ENCODE measurements at places on chromosomes 11 and 22. TPM values are rescaled to one million over a fixed set of nuclear protein-coding genes. Genes with fewer than 3 reads are reported as not detected.

DNA sequence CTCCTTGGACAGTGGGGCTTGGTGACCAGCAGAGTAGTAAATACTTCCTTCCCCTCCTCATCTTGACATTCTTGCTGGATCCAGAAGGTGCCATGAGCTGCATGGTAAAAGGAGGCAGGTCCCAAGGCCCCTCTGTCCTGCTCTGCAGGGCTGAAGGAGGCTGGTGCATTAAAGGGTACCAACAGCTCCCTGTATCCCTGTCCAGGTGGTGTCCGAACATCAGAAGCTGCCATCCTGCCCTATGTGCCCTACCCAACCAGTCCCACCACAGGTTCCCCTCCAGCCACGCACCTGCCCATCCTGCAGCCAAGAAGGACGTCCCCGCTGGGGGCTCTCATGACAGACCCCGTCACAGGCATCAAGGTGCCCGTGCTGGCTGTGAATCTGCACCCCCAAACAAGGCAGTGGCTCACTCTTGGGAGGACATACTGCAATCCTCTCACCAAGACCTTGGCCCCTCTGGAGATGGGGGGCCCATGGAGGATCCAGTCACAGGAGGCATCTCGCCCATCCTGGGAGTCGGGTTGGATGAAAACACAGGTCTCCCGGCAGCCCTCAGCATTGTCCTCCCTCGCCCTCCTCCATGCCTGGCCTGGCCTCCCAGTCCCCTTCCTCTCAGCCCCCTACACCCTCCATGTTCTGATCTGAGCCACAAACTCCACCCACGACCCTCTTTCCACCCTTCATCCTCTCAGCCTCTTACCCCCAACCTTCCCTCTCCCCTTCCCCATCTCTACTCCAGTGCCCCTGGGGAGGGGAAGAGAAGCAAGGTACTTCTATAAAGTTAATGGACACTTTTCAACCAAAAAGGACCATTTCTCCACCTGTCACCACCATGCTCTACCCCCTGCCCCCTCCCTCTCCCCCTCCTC, 55.1 kb downstream of the BTG4 start:
- no peak overlapping the region for H3K4me3 ChIP-seq
- no peaks in the 10 kb centered on the region for H3K36me3 ChIP-seq
- no peaks in the 10 kb centered on the region for H3K4me1 ChIP-seq
- H3K27me3 ChIP-seq: peaks cover 14% of the 10 kb centered on the region
- H3K27ac ChIP-seq: no peak overlapping the region

DNA sequence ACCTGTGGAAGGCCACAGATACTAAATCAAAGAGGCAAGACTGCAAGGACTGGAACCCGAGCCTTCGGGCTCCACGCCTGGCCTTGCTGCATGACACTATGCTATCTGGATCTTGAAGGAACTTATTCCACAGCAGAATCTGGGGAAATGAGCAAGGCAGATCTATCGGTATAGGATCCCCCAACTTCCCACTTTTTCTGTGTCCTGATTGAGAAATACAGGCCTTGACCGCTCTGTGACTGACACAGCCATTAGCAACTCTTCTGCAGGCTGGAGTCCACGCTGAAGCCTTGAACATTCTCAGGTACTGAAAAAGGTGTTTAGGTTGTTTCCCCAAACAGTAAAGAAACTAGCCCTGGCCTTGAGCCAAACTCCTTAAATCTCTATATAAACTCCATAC, 241.2 kb upstream of the NARS2 start:
- H3K27ac ChIP-seq: no peak overlapping the region
- no peaks in the 10 kb centered on the region for H3K36me3 ChIP-seq
- H3K4me3 ChIP-seq: no peak overlapping the region
- H3K27me3 ChIP-seq: no peaks in the 10 kb centered on the region
- H3K4me1 ChIP-seq: no peaks in the 10 kb centered on the region

GRCh38 chr11:94590352-94591041, 23.3 kb downstream of the PIWIL4 start:
- no peaks in the 10 kb centered on the region for H3K27me3 ChIP-seq
- no peak for DNase-seq
- no peak overlapping the region for H3K27ac ChIP-seq
- H3K4me1 ChIP-seq: no peaks in the 10 kb centered on the region
- no peak overlapping the region for H3K4me3 ChIP-seq

- H3K4me3 ChIP-seq: no peak overlapping the region
- peak; percentile 95 for DNase-seq
- H3K27me3 ChIP-seq: no peaks in the 10 kb centered on the region
- peaks cover 22% of the 10 kb centered on the region for H3K4me1 ChIP-seq
- no peaks in the 10 kb centered on the region for H3K36me3 ChIP-seq
Measured at GRCh38 chr11:64334764-64335735, 5.0 kb upstream of the CCDC88B start.

- no peaks in the 10 kb centered on the region for H3K27me3 ChIP-seq
- H3K4me1 ChIP-seq: peaks cover 9% of the 10 kb centered on the region
- H3K4me3 ChIP-seq: peak overlapping the region; percentile 100
- H3K36me3 ChIP-seq: no peaks in the 10 kb centered on the region
- peak; percentile 73 for DNase-seq
Measured at GRCh38 chr11:9313648-9314290, 624 bp downstream of the TMEM41B start.

GRCh38 chr11:19232910-19233503, 7.7 kb downstream of the E2F8 start:
- no peak overlapping the region for H3K27ac ChIP-seq
- peaks cover 8% of the 10 kb centered on the region for H3K4me1 ChIP-seq
- peak overlapping the region; percentile 47 for H3K4me3 ChIP-seq
- H3K27me3 ChIP-seq: no peaks in the 10 kb centered on the region
- no peaks in the 10 kb centered on the region for H3K36me3 ChIP-seq
- DNase-seq: peak; percentile 93

GRCh38 chr11:19393941-19394340, 153.2 kb upstream of the E2F8 start:
- H3K4me3 ChIP-seq: no peak overlapping the region
- H3K36me3 ChIP-seq: no peaks in the 10 kb centered on the region
- peaks cover 31% of the 10 kb centered on the region for H3K4me1 ChIP-seq
- H3K27me3 ChIP-seq: no peaks in the 10 kb centered on the region
- no peak overlapping the region for H3K27ac ChIP-seq
- no peak for DNase-seq

DNA sequence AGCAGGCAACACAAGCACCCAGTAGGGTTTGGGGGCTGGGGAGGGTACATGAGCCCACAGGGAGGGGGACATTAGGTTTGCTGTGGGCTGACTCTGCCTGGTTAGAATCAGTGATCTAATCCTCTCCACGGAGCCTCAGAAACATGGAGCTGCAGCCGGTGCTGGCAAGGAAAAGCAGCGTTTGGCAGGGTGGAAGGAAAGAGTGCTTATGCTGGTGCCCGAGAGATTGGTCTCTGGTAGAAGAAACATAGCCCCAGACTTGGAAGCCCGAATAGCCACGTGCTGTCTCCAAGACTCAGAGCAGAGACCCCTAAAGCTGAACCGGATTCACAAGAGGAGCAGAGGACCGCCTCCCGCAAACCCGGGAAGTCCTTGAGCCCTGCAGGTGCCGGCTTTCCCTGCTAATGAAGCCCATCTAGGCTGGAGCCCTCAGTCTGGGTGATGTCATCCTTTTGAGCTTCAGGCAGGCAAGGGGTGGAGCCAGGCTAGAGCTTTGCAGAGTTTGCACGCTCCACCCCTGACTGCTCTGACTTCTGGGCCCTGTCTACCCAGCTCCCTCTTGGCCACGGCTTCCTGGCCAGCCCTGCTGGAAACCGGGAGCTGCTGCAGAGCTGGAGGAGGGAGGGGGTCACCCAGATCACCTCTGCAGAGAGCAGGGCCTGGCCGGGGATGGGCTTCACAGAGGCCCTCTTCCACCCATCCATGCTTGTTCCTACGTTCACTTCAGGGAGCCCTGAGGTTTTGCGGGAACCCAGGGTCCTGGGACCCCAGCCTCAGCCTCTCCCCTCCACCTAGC, 35.0 kb upstream of the JAM3 start:
- DNase-seq: peak; percentile 99
- peaks cover 37% of the 10 kb centered on the region for H3K27me3 ChIP-seq
- no peak overlapping the region for H3K27ac ChIP-seq
- peaks cover 12% of the 10 kb centered on the region for H3K4me1 ChIP-seq
- H3K36me3 ChIP-seq: no peaks in the 10 kb centered on the region

DNA sequence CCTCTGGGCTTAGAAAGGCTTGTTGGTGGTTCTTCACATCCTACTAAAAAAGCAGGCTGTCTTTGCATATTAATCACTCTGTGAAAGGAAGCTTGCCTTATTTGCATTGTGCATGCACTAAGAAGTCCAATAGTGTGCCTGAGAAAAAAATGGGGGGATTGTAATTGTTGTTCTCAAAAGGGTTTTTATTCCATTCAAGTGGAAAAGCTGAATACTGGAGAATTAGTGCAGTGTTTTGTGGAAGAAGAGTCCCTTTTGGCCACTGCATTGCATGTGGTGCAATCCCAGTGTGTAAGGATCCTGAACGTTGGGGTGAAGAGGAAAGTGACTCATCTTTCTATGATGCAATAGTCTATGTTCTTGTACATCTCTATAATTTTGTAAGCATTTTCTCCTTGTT, 16.5 kb downstream of the NCAM1 start:
- no peak for DNase-seq
- H3K36me3 ChIP-seq: no peaks in the 10 kb centered on the region
- H3K4me3 ChIP-seq: no peak overlapping the region
- H3K27ac ChIP-seq: no peak overlapping the region
- H3K27me3 ChIP-seq: no peaks in the 10 kb centered on the region
- H3K4me1 ChIP-seq: no peaks in the 10 kb centered on the region

DNA sequence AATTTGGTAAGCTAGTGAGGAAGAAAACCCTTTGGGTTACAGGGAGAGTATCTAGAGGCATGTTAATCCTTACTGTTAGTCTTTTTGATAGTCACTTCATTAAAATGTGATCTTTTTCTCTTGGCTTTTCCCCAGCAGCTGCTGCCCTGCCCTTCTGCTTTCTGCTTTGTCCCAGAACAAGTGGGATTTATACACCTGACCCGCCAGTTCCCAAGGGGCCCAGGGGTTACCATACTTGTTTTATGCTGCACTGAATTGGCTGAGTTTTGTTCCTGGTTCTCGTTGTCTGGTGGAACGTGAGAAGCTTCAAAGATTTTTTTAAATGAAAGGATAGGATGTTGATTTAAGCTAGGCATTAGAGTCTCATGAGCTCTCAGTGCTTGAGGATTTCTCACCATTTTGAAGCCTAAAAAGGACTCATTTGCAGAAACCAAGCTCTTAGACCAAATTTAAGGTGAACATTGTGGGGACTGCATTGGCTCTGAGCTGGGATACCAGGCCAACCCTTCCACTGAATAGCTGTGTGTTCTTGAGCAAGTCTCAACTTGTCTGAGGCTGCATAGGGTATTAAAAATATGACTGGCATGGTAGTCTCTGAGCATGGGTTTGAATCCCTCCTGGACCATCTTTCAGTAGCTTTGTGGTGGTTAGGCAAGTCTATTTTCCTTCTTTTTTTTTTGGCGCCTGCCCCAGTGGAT, 6.6 kb downstream of the LIMK2 start:
- no peak overlapping the region for H3K4me3 ChIP-seq
- H3K27ac ChIP-seq: no peak overlapping the region
- H3K36me3 ChIP-seq: no peaks in the 10 kb centered on the region
- DNase-seq: no peak

- peak overlapping the region; percentile 29 for H3K4me3 ChIP-seq
- H3K4me1 ChIP-seq: peaks cover 44% of the 10 kb centered on the region
- DNase-seq: peak; percentile 70
- no peaks in the 10 kb centered on the region for H3K36me3 ChIP-seq
Measured at GRCh38 chr22:30195245-30196140, 51.1 kb downstream of the LIF start.

- no peak overlapping the region for H3K4me3 ChIP-seq
- H3K27ac ChIP-seq: peak overlapping the region; percentile 79
- H3K27me3 ChIP-seq: no peaks in the 10 kb centered on the region
- H3K36me3 ChIP-seq: no peaks in the 10 kb centered on the region
- peaks cover 21% of the 10 kb centered on the region for H3K4me1 ChIP-seq
- DNase-seq: peak; percentile 89
Measured at GRCh38 chr11:34302046-34302921, 55.5 kb downstream of the ABTB2 start.

- no peaks in the 10 kb centered on the region for H3K27me3 ChIP-seq
- H3K4me3 ChIP-seq: no peak overlapping the region
- no peaks in the 10 kb centered on the region for H3K36me3 ChIP-seq
Measured at GRCh38 chr11:80726236-80726635, 1285.4 kb upstream of the TENM4 start.

GRCh38 chr11:9717040-9717357, 53.1 kb downstream of the SWAP70 start:
- no peak overlapping the region for H3K4me3 ChIP-seq
- H3K4me1 ChIP-seq: peaks cover 28% of the 10 kb centered on the region
- peak overlapping the region; percentile 68 for H3K27ac ChIP-seq
- no peak for DNase-seq
- H3K36me3 ChIP-seq: peaks cover 3% of the 10 kb centered on the region

- no peaks in the 10 kb centered on the region for H3K4me1 ChIP-seq
- no peaks in the 10 kb centered on the region for H3K27me3 ChIP-seq
- no peak overlapping the region for H3K4me3 ChIP-seq
Measured at GRCh38 chr11:125335106-125335505, 161.0 kb downstream of the FEZ1 start.

- H3K27me3 ChIP-seq: peaks cover 8% of the 10 kb centered on the region
- H3K4me1 ChIP-seq: peaks cover 7% of the 10 kb centered on the region
- H3K36me3 ChIP-seq: no peaks in the 10 kb centered on the region
- H3K4me3 ChIP-seq: no peak overlapping the region
Measured at GRCh38 chr22:37033605-37034430, 14.3 kb downstream of the MPST start.

- H3K4me3 ChIP-seq: no peak overlapping the region
- no peaks in the 10 kb centered on the region for H3K36me3 ChIP-seq
- no peak overlapping the region for H3K27ac ChIP-seq
- H3K27me3 ChIP-seq: peaks cover 14% of the 10 kb centered on the region
- peaks cover 8% of the 10 kb centered on the region for H3K4me1 ChIP-seq
Measured at GRCh38 chr22:41023299-41023623, 69.1 kb upstream of the EP300 start.

- no peak overlapping the region for H3K27ac ChIP-seq
- no peak for DNase-seq
- H3K27me3 ChIP-seq: no peaks in the 10 kb centered on the region
Measured at GRCh38 chr11:61164606-61165424, 3.6 kb upstream of the VPS37C start.

DNA sequence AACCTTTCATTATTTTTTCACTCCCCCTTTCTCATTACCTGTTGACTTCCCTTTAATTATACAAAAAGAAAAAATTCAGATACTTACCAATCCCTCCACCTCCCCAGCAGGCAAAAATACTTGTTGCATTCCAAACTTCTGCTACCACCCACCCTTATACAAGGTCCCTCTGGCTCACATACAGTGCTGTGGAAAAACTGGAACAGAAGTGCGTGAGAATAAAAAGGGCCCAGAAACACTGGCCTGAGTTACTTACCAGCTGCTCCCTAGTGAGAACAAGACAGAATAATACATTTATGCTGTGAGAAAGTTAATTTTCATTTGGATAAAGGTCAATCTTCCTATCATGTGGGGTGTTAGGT, 46.9 kb upstream of the RAPSN start:
- no peak overlapping the region for H3K27ac ChIP-seq
- peaks cover 21% of the 10 kb centered on the region for H3K36me3 ChIP-seq
- no peak overlapping the region for H3K4me3 ChIP-seq
- H3K4me1 ChIP-seq: peaks cover 9% of the 10 kb centered on the region
- DNase-seq: no peak

- no peak overlapping the region for H3K4me3 ChIP-seq
- peaks cover 32% of the 10 kb centered on the region for H3K4me1 ChIP-seq
- no peaks in the 10 kb centered on the region for H3K27me3 ChIP-seq
- H3K36me3 ChIP-seq: peaks cover 18% of the 10 kb centered on the region
Measured at GRCh38 chr22:50246242-50247175, 1.7 kb upstream of the TUBGCP6 start.

TMEM45B gene
- not detected for total RNA-seq

CHRM1 gene
- not detected for total RNA-seq

GAL gene
- not detected for total RNA-seq

YPEL4 gene
- total RNA-seq: 0.72 TPM

SERHL2 gene
- 2.9 TPM for total RNA-seq

SCGB1A1 gene
- total RNA-seq: not detected

FGF3 gene
- total RNA-seq: not detected

FAM180B gene
- total RNA-seq: not detected

PHLDA2 gene
- total RNA-seq: 3.8 TPM

CCDC87 gene
- total RNA-seq: 1.1 TPM

TSSK2 gene
- total RNA-seq: not detected

All from osteoblast (primary cell).